Cortex of kidney (tissue), 1 donor: ENCODE measurements at places on chromosomes 13 and 19.

DNA sequence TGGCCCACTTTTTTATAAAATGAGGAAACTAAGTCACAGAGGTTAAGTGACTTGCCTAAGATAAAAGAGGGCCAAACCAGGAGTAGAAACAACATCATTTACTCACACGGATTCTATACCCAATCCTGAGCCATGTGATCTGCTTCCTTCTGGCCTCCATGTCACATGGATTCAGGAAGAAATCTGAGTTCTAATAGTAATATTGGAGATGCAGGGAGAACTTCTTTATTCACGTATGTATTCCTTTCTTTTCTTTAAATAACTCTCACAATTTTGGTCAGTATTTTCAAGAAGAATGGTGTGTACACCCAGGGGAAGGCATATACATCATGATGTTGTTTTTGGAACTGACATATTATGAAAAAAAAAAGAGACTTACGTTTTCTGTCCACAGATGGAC lies 1.8 kb downstream of the POSTN start:
- DNase-seq, result no peak

- DNase-seq, result no peak
Observed at GRCh38 chr19:8050274-8051096, 2.1 kb upstream of the CCL25 start.

- no peak for DNase-seq
Observed at GRCh38 chr19:40344422-40344821, 3.8 kb downstream of the C19orf47 start.

DNA sequence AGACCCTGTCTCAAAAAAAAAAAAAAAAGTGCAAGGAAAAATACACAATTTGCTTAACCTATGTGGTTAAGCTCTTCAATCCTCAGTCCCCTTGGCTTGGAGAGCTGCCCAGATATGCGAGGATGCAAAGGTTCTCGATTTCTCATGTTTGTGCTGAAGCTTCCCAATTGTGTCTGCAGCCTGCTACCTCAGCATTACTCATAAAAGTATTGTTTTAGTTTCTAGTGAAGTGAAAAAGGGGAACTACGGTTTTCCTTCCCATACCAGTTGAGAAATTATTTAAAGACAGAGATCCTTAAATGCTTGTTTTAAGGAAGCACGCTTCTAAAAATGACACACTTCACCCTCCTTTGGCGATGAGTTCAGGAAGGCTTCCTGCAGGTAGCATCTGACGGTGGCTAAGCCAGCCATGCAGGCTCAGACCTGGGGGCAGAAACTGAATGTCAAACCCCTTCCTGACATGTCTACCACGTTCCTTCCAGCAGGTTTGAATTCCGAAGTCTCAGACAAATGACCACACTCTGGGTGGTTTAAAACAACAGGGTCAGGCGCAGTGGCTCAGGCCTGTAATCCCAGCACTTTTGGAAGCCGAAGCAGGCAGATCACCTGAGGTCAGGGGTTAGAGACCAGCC lies 47.9 kb downstream of the RUBCNL start:
- DNase-seq, result no peak

GRCh38 chr19:6059988-6060599 lies 50.2 kb downstream of the RFX2 start:
- DNase-seq, result no peak

GRCh38 chr13:106178816-106179215 lies 356.6 kb downstream of the EFNB2 start:
- DNase-seq, result no peak
